ENCODE measurements at places on chromosomes 11 and 22.

DNA sequence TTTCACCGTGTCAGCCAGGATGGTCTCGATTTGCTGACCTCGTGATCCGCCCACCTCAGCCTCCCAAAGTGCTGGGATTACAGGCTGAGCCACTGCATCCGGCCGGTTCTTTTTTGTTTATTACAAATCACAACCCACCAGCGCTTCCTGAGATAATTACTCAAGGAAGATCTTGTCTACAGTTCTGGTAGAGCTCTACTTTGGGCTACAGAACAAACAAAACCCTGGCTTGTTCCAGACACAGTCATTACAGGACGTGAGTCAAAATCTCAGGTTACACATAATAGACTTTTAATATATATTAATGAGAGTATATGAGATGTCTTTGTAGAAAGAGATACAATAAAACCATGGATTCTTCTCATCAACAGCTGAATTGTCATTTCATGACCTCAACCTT, 42.8 kb upstream of the NUP50 start:
- no peak for DNase-seq

DNA sequence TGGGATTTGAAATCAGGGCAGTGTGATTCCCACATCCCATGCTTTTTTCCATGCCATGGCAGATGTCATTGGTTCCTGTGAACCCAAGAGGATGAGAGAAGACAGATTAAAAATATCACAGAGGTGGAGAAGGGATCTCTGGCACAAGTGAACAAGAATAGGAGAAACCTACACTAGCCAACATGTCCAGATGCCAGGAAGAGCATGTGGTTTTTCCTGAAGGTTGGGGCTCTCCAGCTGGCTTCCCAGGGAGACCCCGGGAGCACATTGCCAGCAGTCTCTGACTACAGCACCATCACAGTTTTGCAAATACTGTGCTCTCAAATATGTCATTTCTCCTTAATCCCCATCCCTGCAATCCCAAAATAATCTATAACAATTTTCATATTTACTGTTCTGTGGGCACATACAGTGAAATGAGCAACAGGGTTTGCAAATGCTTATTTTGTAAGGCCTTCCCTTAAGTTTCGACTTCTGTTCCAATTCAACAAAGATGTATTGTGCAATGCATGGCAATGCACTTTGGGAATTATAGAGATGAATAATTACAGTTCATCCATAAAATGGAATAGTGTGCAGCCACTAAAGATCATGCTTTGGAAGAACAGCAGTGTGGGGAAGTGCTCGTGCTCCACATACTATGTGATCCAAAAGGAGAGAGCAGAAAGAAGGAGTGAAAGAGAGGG, 4.8 kb downstream of the ANKK1 start:
- no peak for DNase-seq

DNA sequence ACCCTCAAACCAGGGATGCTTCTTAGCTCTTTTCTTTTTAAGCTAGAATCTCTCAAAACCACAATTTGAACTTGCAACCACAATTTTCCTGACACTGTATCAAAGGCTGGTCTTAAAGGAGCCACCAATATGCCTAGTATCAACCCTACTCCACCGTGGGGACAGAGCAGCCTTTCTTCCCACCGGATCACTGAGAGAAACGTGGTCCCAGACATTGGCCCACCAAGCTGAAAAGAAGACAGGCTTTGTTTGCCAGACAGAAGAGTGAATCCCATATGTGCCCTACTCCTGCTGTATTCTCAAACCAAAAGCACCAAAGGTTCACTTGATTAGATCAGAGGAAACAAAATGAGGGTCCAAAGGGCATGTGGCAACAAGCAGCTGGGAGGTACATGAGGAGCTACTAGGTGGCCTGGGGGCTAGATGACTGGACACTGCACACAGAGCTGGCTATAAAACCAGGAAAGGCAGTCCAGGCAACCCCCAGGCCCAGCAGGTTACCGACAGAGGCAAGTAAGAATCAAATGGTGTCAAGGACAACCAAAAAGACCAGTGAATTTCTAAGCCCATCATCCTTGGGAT, 3.6 kb upstream of the VWCE start:
- DNase-seq, result no peak

DNA sequence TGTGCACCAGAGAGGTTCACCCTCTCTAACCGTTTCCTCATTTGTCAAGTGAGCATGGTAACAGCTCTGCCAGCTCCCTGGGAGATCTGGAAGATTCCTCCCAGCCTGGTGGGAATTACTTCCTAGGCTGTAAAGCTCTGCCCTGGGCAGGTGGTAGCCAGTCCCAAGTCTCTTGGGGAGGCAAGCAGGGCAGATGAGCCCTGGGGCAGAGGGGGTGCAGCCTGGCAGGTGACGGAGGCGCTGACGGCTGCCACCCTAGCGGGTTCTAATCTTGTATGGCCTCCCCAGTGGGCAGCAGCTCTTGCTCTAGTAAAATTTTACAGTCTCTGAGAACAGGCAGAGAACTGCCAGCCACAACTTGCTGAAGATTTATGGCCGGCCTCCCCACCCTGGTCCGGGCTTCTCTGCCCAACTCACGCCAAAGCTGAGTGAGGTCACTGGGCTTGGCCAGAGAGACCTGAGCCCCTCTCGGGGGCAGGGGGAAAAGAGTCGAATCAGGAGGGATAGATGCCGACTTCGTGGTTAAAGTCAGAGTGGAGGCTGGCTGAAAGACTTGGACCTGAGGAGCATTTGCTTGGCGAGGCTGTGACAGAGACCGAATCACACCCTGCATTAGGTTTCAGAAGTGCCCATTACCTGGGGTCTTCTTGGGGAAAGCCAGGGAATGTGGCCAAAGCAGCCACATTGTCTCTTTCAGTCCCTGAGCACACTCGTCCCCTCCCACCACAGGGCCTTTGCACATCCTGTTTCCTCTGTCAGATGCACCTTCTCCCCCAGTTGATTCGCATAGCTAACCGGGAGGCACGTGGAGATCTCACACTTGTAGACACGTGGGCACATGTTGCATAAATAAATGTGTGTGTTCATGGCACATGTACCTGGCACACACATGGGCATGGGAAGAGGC, 188.2 kb downstream of the MN1 start:
- no peak for DNase-seq

DNA sequence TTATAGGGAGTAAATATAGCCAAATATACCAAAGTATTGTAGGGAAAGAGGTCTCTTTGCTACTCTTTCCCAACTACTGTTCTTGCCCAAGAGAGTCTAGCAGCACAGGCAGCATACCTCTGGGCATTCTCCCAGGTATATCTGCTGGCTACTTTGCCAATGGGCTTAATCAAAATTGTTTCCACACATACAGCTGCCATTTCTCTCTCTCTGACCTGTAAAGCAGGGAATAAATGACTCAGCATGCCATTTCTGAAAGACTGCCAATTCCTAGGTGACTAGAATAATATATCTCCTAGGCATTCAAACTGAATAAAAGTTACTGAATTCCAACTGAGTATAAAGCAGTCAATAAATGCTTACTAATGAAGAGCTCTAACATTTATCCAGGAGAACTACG, 44.6 kb downstream of the RDX start:
- DNase-seq, result peak; percentile 12

GRCh38 chr22:46879083-46879482, 116.6 kb downstream of the TBC1D22A start:
- no peak for DNase-seq

DNA sequence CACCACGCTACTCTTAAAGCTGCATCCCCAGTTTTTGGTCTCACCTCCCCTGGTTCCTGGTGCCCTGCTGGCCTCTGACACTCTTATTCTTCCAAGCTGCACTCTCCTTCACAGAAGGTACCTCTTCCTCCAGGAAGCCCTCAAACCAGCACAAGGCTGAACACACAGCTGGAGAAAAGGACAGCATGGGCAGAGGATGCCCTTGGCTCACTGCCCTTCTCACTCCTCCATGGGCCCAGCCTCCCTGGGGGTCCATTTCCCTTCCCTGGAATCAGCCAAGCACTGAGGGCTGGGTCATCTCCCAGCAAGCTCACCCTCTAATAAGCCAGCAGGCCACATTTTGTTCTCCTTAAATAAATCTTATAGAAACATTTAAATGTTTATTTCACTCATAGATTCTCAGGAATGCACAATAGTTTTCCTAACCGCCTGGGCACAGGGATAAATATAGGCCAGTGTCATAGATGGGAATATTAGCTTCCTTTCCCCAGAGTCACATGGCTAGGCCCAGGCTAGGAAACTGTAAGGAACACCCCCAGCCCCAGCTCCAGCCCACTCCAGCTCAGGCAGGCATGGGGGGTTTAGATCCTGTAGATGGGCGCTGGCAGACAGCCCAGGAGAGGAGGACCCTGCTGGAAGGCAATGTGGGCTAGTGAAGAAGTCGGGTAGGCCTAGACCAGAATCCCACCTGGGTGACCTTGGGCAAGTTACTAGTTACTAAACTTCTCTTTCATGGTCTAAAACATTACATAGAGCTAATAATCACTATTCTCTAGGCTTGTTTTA, 51.5 kb downstream of the IRAG1 start:
- DNase-seq, result no peak
